ENCODE measurements at places on chromosomes 11 and 22.

DNA sequence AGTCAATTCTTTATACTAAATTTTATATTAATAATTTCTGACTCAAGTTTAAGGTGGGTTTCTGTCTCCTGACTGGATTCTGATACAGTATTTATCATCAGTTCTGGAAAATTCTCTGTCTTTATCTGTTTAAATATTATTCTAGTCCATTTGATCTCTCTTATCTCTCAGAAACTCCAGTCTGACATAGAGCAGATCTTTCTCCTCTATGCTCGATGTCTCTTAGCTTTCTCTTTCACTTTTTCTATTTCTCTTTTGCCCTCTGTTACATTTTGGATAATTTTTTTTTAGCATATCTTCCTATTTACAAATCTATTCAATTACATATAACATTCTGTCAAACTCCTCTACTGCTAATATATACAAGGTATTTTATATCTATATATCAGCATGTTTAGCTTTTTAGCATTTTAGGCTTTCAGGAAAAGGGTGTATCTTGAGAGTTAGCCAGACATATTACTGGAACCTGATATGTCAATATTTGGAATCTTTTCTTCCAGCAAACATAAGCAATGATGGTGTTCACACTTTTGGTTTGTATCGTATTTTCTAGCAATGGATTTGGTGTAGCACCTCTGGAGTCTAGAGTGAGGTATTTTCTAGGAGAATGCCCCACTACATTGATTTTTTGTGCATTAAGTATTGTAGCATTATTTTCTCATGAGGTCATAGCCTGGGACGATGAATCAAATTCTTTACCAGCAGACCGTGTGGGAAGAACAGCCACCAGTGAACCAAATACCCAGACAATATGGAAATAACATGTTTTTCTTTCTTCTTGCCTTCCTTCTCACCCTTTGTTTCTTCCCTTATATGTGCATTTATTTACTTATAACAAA lies 4.1 kb upstream of the NNMT start:
- DNase-seq = no peak

- DNase-seq = no peak
These were observed 10.1 kb upstream of the OR4A15 start for GRCh38 chr11:55357560-55358184.

GRCh38 chr22:19819911-19820879 lies 34.5 kb downstream of the GNB1L start:
- DNase-seq = no peak

- DNase-seq = no peak
These were observed 5.6 kb downstream of the CSTPP1 start for GRCh38 chr11:46942172-46942571.

GRCh38 chr11:64451856-64452255 lies 92.9 kb downstream of the RPS6KA4 start:
- DNase-seq = no peak

GRCh38 chr11:71138737-71139425 lies 113.5 kb downstream of the SHANK2 start:
- DNase-seq = no peak

DNA sequence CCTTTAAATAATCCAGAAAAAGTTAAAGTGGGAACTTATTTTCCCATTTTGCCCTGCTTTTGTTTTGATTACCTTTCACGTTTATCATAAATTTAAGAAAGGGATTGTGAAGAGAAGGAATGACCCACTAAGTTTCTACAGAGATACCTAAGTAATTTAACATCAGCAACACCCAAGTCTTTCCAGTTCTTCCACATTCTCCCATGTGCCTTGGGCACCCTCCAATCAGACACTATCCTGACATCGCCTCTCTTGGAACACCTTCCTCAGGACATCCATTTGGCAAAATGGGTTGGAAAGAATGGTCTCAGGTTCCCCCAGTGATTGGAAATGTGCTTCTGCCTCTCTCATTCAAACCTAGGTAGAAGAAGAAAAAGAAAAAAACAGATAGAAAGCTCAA lies 6.3 kb downstream of the BBOX1 start:
- DNase-seq = no peak

- no peak for DNase-seq
These were observed 59.6 kb downstream of the MAPK1 start for GRCh38 chr22:21807544-21808529.

DNA sequence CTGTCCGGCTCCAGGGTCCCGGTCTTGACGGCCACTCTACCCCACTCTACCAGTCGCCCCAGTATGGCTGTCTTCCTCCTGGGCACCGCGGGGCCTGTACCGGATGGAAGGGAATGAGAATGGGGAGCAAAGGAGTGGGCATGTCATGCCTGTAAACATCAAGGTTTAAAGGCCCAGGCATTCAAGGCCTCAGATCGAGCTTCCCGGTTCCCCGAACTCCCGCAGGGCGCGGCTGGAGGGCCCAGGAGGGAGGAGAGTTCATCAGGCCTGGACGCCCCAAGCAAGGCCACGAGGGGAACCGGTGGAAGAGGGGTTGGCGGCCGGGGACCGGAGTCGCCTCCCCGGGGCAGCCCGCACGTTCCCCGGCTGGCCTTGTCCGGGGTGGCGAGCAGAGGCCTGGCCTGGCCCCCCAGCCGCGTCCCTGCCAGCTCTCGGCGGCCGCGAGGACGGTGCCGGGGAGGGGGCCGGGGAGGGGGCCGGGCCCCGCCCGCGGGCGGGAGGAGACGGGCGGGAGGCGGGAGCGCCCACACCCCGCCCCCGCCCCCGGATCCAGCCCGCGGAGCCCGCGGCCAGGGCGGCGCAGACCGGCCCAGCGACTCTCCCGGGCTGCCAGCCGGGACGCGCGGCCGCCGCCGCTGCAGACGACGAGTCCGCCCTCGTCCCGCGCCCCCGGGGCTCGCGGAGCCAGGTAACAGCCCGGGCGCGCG lies at the start of gene CDC42EP1:
Gene CDC42EP1 (plus strand): TSS at position 580 of the 707 bp plus-strand sequence. CDS start 5,870 bp downstream, outside the sequence.
- DNase-seq = no peak

DNA sequence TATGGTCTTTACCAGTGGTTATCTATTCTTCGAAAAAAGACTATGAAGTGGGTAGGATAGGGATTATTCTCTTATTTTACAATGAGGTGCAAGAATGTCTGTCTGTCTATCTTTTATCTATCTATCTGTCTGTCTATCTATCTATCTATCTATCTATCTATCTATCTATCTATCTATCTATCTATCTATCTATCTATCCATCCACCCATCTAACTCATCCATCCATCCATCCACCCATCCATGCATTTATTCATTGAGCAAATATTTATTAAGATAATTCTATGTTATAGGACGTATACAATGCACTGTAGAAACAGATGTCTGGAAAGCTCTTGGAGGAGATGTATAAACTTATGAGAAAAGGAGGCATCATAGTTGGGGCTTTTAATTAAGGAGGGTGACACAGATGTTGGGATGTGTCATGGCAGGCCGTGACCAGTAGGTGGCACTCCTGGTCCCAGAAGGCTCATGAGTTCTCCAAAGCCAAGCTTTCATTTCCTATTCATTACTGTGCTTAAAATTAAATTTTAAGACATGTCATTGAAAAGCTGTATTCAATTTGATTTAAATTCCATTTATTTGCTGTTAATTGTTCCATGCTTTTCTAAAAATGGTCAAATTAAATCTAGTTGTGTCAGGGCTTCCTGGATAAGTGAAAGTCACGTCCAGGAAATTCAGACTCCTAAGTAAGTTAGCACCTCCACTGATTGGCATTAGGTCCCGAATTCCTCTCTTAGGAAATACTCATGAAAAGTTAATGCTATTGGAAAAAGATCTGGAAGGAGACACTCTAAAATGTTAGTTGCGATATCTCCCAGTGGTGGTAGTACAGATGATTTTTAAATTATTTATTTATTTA lies 19.0 kb upstream of the E2F8 start:
- no peak for DNase-seq

DNA sequence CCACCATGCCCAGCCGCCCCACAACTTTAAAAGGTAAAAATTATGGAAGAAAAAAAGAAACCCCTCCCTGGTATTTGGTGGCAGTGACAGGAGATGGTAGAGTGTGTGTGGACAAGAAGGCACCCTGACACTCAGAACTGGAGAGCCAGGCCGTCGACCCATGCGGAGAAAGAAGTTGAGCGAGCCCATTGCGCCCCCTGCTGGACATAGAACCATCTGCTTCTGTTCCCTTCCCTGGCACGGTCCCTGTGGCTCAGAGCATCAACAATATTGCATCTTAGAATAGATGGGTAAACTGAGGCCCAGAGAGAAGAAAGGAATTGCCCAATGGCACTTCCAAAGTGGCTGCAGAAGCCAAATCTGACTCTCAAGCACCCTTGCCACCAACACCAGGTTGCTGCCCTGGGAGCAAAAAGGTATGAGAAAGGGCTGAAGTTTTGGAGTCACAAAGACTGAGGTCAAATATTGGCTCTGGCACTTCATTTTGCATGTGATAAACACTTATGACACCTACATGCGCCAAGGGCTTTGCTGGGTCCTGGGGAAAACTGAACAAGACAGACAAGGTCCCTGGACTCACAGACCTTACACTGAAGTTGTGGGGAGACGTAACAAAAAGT lies 8.6 kb downstream of the MRPL11 start:
- DNase-seq = peak; percentile 36

GRCh38 chr11:60528934-60529333 lies 13.7 kb downstream of the MS4A13 start:
- DNase-seq = no peak

- DNase-seq = no peak
These were observed 6.7 kb upstream of the FGF3 start for GRCh38 chr11:69825941-69826340.

DNA sequence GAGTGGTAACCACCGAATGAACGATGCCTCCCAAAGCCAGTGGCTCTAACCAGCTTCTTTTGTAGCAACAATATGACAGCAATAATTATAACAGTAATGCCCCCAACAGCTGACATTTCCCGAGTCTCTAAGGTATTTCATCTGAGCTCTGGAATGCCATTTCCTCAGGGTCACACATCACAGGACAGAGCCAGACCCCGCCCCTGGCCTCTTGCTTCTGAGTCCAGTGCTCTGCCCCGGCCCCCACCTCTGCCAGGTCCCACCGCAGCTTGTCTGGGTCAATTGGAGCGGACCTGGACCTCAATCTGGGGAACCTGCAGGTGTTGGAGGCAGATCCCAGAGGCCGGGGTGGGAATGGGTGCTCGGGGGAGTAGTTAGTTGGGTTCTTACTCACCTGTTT lies 63.8 kb downstream of the IGLL1 start:
- DNase-seq = no peak

DNA sequence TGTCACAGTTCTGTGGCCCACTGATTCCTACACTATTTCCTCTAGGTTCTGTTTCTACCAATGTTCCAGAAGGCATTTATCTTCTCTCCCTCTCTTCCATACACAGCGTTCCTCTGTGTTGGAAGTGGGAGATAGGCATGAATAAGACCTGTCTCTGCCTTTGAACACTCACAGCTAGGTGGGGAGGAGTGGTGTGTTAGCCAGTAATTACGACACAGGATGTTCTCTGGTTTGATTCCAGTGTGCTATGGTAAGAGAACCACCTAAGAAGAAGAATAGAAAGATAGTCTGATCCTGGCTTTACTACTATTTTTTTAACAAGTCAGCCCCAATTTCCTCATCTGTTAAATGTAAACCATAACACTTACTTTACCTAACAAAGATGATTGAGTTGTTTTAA lies 200.2 kb upstream of the MTMR2 start:
- DNase-seq = no peak

DNA sequence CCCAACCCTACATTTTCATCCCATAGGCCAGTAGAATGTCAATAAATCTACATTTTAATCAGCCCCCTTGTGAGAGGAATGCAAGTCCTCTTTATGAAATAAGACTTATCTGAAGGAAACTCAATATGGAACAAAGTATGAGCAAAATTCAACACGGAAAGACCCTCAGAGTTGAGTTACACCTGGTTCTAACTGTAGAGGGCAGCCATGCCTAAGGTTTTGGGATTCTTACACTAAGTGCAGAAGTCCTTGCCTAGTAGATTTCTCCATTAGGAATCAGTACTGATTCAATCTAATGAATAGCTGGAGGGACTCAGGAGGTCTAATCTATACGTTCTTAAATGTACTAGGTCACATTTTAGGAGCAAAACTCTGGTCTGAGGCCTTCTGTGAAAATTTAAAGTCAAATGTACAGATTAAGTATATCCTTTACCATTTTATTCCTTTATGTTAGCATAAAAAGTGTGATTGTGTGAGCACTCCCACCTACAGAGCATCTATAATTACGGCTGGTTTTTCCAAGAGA lies 904.5 kb downstream of the DLG2 start:
- DNase-seq = no peak

- DNase-seq = no peak
These were observed 2.0 kb downstream of the PHLDA2 start for GRCh38 chr11:2927121-2927800.

- DNase-seq = no peak
These were observed 44.5 kb downstream of the SOX6 start for GRCh38 chr11:16311831-16312230.

- DNase-seq = no peak
These were observed 8.7 kb upstream of the DAGLA start for GRCh38 chr11:61671527-61671926.

DNA sequence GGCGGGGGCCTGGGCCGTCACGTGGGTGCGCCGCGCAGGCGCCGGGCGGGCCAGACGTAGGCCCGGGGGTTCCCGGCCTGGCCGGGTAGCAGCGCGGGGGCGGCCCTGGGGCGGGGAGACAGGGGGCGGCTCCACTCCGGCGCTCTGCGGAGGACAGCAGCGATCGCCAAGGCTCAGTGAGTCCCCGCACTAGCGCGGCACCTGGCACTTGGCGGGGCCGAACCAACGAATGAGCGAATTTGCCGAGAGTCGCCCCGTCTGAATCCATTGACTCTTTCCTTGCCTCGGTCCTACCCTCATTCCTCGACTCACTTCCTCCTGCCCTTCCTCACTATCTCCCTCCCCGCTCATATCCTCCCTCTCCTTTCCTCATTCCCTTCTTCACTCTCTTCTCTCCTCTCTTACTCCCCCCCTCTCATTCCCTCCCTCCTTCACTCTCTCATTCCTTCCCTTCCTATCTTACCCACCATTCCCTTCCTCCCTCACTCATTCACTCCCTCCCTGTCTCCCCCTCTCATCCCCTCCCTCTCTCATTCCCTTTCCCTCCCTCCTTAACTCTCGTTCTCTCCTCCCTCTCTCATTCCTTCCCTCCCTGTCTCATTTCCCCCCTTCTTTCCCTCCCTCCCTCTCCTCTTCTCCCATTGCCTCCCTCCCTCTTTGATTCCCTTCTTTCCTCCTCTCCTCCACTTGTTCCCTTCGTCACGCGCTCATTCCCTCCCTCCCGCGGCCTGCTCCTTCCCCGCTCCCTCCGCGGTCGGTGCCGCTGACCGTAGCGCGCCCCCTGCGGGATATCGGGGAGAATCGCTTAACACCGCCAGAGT lies 476 bp upstream of the KLHL22 start:
- peak; percentile 85 for DNase-seq

All from stimulated activated CD8-positive, alpha-beta memory T cell treated with anti-CD3 and anti-CD28 coated beads, Interleukin-7, amount 100 ng/mL, for 1 hour (primary cell).